SJCRH30 (cell line): ENCODE measurements at places on chromosomes 16 and 17. TPM values are rescaled to one million over a fixed set of nuclear protein-coding genes. Genes with fewer than 3 reads are reported as not detected.

The CNGB1 gene
- total RNA-seq, result not detected in 2 replicates

The RAMP2 gene
- total RNA-seq, result not detected in 2 replicates

The TBX2 gene
- total RNA-seq, result 42.3 and 42.7 TPM in 2 replicates

The CCDC154 gene
- total RNA-seq, result 0.33 and 0.71 TPM in 2 replicates

The CA5A gene
- total RNA-seq, result not detected in 2 replicates

The BRICD5 gene
- 3.6 and 4.1 TPM in 2 replicates for total RNA-seq

The CACNB1 gene
- total RNA-seq, result 4.6 and 8.3 TPM in 2 replicates

The ZNF624 gene
- 18.0 and 21.0 TPM in 2 replicates for total RNA-seq

The FAAP100 gene
- 52.3 and 60.7 TPM in 2 replicates for total RNA-seq

The ACSM5 gene
- 0.53 TPM in 1 of 2 replicates, not detected in the other for total RNA-seq

The KIF2B gene
- not detected in 2 replicates for total RNA-seq

The ARSG gene
- total RNA-seq, result 1.0 and 1.9 TPM in 2 replicates

GRCh38 chr16:78815713-78816112, 716.3 kb downstream of the WWOX start:
- H3K27ac ChIP-seq, result no peak overlapping the region
- H3K4me3 ChIP-seq, result no peak overlapping the region

DNA sequence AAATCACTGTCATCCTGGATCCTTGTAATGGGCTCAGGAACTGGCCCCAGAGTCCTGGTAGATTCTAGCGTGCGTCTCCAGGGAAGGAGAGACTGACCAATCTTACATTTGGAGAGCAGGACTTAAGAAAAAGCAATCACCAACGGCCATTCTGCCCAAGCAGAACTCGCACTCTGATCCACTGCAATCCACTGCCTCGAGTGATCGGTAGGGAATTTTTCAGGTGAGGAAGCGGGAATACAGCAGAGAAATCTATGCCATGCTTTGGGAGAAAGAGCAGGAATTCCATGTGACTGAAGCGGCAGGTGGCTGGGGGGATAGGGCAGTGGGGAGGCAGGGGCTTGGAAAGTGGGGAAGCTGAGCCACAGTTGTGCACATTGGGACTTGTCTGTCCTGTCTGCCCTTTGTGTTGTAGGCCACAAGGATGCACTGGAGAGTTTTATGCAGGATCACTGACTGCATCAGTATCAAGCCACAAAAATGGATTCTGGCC, 143.9 kb upstream of the HS3ST2 start:
- no peak for DNase-seq
- H3K4me3 ChIP-seq, result peak overlapping the region; percentile 42
- no peaks in the 10 kb centered on the region for H3K36me3 ChIP-seq
- H3K27me3 ChIP-seq, result no peaks in the 10 kb centered on the region; the same call in 1 of the 2 replicates
- H3K27ac ChIP-seq, result no peak overlapping the region; the same call in 1 of the 2 replicates

- H3K27ac ChIP-seq, result no peak overlapping the region
- DNase-seq, result no peak
- peaks cover 36% of the 10 kb centered on the region for H3K27me3 ChIP-seq
- H3K36me3 ChIP-seq, result no peaks in the 10 kb centered on the region
Observed at GRCh38 chr17:35554668-35555067, 6.0 kb downstream of the SLFN14 start.

- H3K27ac ChIP-seq, result no peak overlapping the region
- no peak overlapping the region for H3K4me3 ChIP-seq
- no peaks in the 10 kb centered on the region for H3K27me3 ChIP-seq
- DNase-seq, result no peak
- H3K36me3 ChIP-seq, result no peaks in the 10 kb centered on the region
Observed at GRCh38 chr16:84294117-84294516, 561 bp upstream of the WFDC1 start.

DNA sequence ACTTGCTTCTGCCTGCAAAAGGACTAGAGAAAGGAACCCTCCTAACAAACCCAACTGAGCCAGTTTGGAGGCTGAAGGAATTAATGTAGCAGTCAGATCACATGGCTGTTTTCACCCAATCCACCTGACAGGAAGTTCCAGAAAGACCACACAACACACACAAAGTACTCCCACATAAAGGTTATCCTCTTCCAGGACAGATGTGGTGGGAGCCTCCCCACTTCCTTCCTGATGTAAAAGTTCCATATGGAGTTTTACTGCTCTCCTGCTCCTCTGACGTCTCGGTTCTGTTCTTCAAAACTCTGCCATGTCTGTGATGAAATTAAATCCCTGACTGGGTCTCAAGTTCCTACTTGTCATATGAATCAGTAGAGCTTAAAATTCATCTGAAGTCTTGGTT, 497.0 kb upstream of the HSBP1 start:
- no peaks in the 10 kb centered on the region for H3K27me3 ChIP-seq
- H3K4me1 ChIP-seq, result no peaks in the 10 kb centered on the region
- no peak overlapping the region for H3K4me3 ChIP-seq
- H3K36me3 ChIP-seq, result no peaks in the 10 kb centered on the region

DNA sequence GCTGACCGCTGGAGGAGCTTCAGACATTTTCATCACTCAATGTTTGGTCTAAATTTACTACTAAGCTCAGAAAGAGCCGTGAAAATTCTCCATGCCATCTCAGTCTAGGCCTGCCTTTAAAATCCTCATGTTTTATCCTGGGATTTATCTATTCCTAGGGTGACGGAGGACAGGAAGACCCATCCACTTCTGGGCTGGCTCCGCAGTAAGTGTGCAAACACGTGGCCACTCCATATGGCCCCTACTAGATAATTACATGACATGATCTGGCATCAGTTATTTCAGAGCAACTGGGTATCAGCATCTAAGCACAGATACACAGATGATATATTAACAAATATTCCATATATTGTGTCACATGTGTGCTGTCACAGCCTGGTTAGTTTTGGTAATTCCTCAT, 77.8 kb upstream of the HS3ST4 start:
- no peaks in the 10 kb centered on the region for H3K36me3 ChIP-seq
- H3K27me3 ChIP-seq, result no peaks in the 10 kb centered on the region
- no peak overlapping the region for H3K4me3 ChIP-seq
- no peak overlapping the region for H3K27ac ChIP-seq
- DNase-seq, result no peak
- H3K4me1 ChIP-seq, result no peaks in the 10 kb centered on the region

GRCh38 chr16:66515596-66516508, 34.1 kb downstream of the TK2 start:
- no peak for DNase-seq
- no peaks in the 10 kb centered on the region for H3K27me3 ChIP-seq
- peaks cover 34% of the 10 kb centered on the region for H3K4me1 ChIP-seq
- H3K4me3 ChIP-seq, result no peak overlapping the region
- H3K27ac ChIP-seq, result peak overlapping the region; percentile 84

- no peak overlapping the region for H3K27ac ChIP-seq
- H3K4me3 ChIP-seq, result no peak overlapping the region
- no peaks in the 10 kb centered on the region for H3K36me3 ChIP-seq
Observed at GRCh38 chr17:34626121-34626681, 46.8 kb downstream of the TMEM132E start.

DNA sequence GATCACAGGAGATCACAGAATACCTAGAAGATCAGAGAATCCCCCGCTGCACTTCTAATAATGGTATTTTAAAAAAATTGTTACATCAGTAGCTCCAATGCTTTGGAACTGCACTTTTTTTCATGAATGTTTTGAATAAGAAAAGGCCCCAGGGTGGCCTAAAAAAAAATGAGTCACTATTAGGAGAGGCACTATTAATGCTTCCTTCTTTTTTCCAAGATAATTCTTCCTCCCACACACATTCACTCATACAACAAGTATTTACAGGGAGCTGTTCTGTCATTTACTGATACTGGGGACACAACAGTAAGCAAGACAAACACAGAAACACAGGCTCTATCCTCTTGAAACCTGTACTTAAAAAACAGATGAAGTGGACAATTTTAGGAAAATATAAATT, 675 bp upstream of the PDZD9 start:
- H3K27me3 ChIP-seq, result peaks cover 9% of the 10 kb centered on the region
- H3K4me1 ChIP-seq, result no peaks in the 10 kb centered on the region
- no peaks in the 10 kb centered on the region for H3K36me3 ChIP-seq

DNA sequence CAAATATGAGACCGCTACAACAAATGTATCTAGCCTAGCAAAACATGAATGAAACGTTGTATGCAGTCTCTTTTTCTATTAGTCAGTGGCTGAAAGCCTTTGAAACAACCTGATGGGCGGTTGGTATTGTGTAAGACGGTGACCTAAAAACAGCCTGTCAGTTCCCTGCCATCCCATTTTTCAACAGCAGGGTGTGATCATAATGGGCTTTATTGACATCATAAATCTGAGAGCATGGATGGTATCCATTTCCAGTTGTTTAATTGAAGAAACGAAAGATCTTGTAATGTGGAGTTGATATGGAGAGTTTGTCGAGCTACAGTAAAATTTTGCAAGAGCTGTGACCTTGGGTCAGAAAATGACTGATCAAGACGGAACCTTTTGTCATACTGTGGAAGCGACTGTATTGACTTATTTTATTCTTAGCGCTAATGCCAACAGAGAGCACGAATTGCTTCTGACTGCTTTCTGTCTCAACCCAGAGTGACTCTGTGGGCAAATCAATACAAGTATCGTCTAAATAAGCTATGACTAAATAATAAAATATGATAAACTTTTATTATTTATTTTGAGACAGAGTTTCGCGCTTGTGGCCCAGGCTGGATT, 12.3 kb upstream of the MEIOB start:
- H3K4me3 ChIP-seq, result no peak overlapping the region
- H3K27ac ChIP-seq, result no peak overlapping the region
- no peak for DNase-seq
- no peaks in the 10 kb centered on the region for H3K4me1 ChIP-seq

GRCh38 chr16:50372611-50373344, 4.0 kb upstream of the BRD7 start:
- no peaks in the 10 kb centered on the region; the same call in 1 of the 2 replicates for H3K4me1 ChIP-seq
- no peak overlapping the region for H3K27ac ChIP-seq
- no peaks in the 10 kb centered on the region for H3K36me3 ChIP-seq
- H3K4me3 ChIP-seq, result no peak overlapping the region
- DNase-seq, result peak; percentile 16
- H3K27me3 ChIP-seq, result 0 out of 2 replicates have a peak, but pooled peaks cover 3% of the 10 kb centered on the region

DNA sequence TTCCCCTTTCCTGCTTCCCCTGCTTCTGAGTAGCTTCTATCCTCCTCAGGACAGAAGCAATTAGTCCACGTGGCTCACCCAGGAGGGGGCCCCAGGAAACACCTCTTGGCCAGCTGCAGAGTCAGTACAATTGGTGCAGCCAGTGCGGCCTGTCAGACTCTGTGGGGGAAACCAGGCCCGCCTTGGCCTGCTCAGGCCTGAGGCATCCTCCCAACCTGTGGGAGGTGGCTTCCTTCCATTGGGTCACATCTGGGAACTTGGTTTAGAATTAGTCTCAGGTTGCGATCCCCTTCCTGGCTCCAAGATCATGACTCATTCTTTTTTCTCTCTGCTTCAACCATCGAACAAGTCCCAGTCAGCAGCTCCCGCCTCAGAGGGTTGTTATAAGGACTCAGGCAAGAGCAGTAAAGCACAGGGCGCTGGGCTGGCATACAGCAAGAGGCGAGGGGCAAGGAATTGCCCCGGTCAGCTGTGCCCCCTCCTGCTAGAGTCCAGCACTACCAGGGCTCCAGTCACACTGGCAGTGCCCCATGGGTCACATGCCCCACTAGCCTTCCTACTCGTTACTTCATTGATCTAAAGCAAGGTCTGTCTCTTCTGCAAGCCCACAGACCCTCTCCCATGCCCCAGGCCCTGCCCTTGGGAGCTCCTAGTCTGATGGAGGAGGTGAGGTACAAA, 8.1 kb upstream of the EPX start:
- peaks cover 10% of the 10 kb centered on the region; the same call in 1 of the 2 replicates for H3K27me3 ChIP-seq
- H3K4me3 ChIP-seq, result no peak overlapping the region
- no peaks in the 10 kb centered on the region for H3K4me1 ChIP-seq

GRCh38 chr17:76877437-76877836, 9.2 kb downstream of the MGAT5B start:
- no peak overlapping the region for H3K27ac ChIP-seq
- H3K36me3 ChIP-seq, result no peaks in the 10 kb centered on the region
- H3K4me1 ChIP-seq, result peaks cover 10% of the 10 kb centered on the region
- H3K4me3 ChIP-seq, result no peak overlapping the region
- no peak for DNase-seq

DNA sequence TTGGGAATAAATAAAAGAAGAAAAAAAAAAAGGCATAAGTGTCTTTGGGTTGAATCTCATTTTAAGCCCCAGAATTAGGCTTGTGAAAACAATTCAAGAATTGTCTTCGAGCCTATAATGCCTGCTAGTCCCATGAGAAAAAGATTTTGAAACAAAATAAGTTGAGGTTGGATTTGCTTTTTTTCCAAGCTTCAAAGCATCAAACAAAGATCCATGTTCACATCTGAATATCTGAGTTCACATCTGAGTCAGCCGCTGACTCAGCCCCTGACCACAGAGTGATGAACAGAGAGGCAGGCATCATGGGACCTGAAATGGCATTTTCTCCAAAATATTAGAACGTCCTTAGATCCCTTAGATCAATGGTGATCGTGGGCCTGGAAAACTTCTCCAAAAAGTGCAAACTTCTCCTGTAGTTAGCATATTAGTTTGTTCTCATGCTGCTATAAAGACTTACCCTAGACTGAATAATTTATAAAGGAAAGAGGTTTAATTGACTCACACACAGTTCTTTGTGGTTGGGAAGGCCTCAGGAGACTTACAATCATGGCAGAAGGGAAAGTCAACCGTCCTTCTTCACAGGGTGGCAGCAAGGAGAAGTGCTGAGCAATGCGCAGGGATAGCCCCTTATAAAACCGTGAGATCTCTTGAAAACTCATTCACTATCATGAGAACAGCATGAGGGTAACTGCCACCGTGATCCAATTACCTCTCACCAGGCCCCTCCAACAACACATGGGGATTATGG, 294.6 kb upstream of the HSBP1 start:
- H3K4me1 ChIP-seq, result no peaks in the 10 kb centered on the region
- no peak overlapping the region for H3K4me3 ChIP-seq
- H3K27me3 ChIP-seq, result no peaks in the 10 kb centered on the region
- DNase-seq, result peak; percentile 19
- no peak overlapping the region for H3K27ac ChIP-seq

GRCh38 chr16:24539850-24540601, 660 bp downstream of the RBBP6 start:
- peak; percentile 38 for DNase-seq
- peaks cover 8% of the 10 kb centered on the region for H3K36me3 ChIP-seq
- H3K4me3 ChIP-seq, result peak overlapping the region; percentile 92
- peak overlapping the region; percentile 92 for H3K27ac ChIP-seq
- H3K27me3 ChIP-seq, result no peaks in the 10 kb centered on the region
- peaks cover 4% of the 10 kb centered on the region; the same call in 1 of the 2 replicates for H3K4me1 ChIP-seq

DNA sequence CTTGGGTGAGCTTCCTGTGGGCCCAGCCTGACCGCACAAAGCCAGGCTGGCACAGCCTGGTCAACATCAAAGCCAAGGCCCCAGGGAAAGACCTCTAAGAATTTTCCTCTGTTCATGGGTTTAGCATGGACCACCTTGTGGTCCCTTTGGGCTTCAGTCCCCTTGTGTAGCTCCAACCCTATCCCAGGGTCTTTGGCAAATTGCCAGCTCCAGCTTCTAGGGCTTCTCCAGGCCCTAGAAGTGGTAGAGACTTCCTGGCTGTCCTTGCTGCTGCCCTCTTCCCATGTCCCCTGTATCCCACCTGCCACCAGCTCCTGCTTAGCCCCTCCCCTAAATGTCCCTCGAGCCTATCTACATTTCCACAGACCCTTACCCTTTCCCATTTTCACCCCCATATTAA, 9.7 kb upstream of the ITGA3 start:
- H3K4me1 ChIP-seq, result peaks cover 6% of the 10 kb centered on the region
- no peak overlapping the region for H3K4me3 ChIP-seq
- no peak for DNase-seq
- no peak overlapping the region for H3K27ac ChIP-seq
